Urothelium cell line (cell line): ENCODE measurements at places on chromosomes 6 and 20.

- no peak for DNase-seq
These were observed 155.2 kb upstream of the KCNG1 start for GRCh38 chr20:51178153-51178552.

- DNase-seq = no peak
These were observed 43.8 kb downstream of the PKIB start for GRCh38 chr6:122654012-122654411.

DNA sequence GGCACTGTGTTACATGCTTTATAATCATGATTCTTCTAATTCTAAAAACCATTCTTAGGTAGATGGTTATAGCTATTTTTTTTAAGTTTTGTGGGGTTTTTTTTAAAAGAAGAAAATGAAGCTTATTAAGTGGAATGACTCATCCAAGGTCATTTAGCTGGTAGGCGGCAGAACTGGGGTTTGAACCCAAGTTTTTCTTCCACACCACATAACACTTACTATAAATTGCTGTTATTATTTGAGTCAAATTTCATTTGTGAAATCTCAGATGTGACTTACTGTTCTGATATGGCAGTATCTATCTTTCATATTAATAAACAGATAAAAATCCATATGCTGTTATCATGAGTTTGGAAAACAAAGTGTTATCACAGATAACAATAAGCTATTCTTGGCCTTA, 10.4 kb upstream of the COL10A1 start:
- no peak for DNase-seq

DNA sequence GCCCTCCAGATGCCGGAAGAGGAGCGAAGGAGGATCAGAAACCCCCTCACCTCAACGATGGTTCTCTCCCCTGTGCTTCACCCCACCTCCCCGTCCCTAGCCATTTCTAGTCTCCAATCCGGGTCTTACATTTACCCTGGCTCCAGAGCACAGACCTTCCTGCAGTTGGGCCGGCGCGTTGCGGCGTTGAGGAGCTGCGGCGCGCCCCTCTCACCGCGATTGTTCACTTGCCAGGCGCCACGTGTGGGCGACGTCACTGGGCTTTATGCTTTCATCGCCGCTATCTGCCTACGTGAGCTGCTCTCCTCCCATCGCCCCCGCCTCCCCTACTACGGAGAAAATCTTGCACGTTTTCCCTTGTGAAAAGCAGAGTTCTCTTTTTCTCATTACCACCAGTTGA, at the start of gene CRISP2:
Gene CRISP2, minus strand, starts transcription at position 198 of the 400 bp plus-strand sequence. CDS start 4,347 bp downstream, outside the sequence.
- DNase-seq = peak; percentile 30

- DNase-seq = peak; percentile 49
These were observed 79.1 kb downstream of the ELOVL4 start for GRCh38 chr6:79868098-79868722.

GRCh38 chr20:13838664-13839063, 53.8 kb downstream of the NDUFAF5 start:
- no peak for DNase-seq

DNA sequence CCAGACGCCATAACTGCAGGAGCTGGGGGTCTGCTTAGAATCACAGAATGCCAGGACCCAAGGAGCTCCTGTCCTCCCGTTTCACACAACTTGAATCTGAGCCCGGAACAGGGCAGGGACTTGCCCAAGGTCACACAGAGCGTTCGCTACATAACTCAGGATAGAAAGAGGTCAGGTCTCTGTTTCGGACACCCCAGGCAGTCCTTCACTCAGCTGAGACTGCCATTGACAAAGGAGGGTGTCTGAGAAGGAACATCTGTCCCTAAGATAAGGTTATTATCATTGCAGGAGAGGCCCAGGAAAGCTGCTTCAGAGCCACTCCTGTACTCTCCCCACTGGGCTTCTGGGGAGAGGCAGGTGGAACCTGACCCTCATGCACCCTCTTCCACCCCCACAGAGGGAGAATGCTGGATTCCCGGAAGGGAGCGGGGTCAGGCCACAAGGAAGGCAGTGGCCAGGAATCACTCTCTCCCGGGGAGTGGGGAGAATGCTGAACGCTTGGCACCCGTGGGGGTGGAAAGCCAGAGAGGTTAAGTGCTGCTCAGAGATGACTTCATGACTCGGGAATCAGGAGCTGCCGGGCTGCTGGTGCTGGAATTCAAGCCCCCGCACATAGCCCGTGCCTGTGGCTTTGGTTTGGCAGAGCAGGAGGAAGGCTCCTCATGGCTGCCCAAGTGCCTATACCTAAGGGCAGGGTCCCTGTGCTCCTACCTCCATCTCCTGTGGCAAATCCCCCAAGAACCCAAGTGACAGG, 10.7 kb downstream of the SDC4 start:
- DNase-seq = peak; percentile 95

GRCh38 chr20:45087097-45087790, 13.7 kb downstream of the KCNS1 start:
- no peak for DNase-seq

DNA sequence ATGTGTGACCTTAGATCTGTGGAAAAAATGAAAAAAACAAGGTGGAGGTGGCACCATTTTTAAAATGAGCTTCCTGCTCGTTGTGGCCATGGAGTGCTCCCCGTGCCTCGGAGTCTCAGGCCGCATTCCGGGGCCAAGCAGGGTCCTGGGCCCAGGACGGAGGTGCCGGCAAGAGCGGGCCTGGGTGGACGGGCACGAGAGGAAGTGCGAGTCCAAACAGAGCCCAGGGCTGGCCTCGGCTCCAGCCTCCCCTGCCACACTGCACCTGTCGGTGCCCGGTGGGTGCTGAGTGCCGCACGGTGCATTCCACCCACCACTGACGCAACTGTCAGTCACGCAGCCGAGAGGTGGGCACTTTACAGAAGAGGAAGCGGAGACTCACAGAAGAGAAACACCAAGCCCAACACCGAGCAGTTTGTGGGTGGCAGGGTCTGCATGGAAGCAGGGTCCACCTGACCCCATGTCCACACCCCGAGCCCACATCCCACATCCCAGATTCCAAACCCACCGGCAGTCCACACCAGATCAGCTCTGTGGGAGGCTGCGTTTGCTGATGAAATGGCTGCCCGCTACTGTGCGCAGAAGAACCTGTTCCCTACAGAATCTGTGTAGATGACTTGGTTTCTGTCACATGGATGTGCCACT, 97.7 kb downstream of the PSMB1 start:
- DNase-seq = no peak

DNA sequence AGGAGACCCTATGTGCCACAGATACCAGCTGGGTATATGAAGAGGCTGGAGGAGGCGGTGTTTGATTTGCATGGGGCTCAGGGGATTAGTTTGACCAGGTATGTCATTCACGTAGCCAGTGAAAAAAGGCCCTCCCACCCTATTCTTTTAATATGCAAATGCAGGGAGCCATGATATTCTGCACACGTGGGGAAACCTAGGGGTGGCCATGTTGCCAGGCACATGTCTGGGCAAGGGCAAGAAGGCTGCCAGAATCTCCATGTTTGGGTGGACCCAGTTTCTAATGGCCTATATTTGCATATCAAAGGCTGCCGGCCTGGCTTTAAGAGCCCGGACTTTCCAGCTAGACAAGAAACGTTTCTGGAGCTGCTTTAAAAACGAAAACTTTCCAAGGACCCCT, 60.4 kb downstream of the SOX4 start:
- no peak for DNase-seq

- no peak for DNase-seq
These were observed 3.9 kb downstream of the CD109 start for GRCh38 chr6:73699676-73700459.
